Tibial artery (tissue), 4 donors: ENCODE measurements at places on chromosomes 2 and 18.

GRCh38 chr18:65852273-65852672, 101.5 kb downstream of the CDH7 start:
- no peak for DNase-seq

DNA sequence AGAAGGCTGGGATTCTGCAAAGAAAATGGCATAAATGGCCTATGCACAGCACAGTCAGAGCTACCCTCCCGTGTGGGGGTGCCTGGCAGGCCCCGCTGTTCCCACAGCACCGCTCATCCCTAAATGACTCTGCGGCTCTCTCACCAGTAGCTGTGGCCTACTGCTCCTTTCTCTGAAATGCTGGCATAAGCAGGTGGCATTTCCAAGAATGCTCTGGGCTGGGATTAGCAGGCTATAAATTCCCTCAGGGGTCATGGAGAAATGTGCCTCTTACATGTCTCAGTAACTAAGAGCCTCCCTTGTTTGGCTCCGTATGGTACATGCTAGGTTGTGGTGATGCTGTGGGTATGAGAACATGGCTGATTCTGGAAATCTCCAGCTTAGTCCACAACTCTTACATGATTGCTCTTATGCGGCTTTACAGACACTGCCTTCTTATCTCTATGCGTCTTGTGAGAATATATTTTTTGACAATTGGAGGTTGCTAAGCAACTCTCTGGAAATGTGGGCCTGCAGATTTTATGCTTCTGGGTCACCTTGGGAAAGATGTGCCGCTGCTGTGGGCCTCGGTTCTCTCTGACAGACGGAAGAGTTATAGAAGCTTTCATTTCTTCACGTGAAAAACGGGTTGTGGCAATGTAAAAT, 80.3 kb upstream of the GATA6 start:
- no peak for DNase-seq

- DNase-seq = no peak
Observed at GRCh38 chr2:45913539-45913938, 262.1 kb downstream of the PRKCE start.

- no peak for DNase-seq
Observed at GRCh38 chr2:241612156-241613016, 24.6 kb downstream of the THAP4 start.

DNA sequence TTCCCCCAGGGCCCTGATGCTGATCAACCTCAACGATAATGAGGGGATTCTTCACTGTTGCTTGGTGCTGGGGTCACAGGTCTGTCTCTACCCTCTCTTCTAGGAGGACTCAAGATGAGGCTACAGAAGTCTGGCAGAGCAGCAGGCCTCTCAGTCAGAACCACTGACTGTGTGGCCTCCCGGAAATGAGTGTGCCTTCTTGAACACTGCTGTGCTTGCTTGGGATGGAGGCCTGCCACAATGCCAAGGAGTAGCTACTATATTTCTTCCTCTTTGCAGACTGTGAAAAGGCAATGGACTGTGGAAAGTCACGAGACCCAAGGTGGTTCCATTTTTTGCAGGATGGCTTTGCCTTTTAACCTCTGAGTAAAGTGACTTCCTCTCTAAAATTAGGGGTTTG, 5.8 kb upstream of the HOXD1 start:
- DNase-seq = no peak

GRCh38 chr2:21332993-21333625, 209.3 kb downstream of the TDRD15 start:
- no peak for DNase-seq

DNA sequence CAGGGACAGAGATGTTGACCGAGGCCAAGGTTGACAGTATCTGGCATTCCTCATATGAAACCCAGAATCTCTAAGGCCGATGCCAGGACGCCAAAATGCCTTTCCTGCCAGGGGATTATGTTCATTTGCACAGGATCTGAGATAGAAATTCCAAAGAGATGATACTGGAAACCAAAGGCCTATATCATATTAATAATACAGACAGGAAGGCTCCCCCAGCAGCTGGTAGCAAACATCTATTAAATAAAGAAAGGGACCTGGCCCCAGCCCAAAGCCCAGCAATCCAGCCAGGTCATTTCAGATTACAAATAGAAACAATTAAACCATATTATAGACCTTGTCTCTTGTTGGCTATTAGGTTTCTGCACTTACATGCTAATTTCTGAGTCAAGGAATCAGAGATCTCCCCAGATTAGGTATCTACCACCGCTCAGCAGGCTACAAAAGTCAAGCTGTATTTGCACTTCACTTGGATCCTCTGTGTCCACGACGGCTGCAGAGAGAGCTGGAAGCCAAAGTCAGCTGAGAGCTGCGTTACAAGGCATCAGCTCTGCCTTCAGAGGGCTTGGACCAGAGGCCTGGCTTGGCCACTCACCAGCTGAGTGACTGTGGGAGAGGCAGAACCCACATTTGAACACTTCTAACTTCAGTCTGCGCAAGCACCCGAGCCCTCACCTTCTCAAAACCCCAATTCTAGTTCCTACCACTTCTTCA, 269.3 kb upstream of the SIX2 start:
- DNase-seq = no peak

DNA sequence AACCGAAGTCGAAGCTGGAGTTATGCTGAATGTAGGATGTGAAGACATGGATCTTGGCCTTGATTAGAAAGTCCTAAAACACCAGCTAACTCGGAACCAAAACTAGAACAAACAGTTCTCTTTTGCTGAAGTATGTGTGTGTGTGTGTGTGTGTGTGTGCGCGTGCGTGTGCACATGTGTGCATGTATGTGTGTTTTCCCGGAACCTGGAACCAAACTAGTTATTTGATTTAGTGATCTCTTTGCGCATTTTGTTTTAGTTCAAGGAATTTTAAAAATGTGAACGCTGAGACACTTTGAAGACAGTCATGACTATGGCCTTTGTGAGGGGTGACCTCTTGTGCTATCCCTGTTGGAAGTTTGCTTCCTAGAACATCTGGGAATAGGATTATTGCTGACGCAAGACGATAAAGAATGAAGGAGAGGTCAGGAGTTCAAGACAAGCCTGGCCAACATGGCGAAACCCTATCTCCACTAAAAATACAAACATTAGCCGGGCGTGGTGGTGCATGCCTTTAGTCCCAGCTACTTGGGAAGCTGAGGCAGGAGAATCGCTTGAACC, 23.8 kb downstream of the FHL2 start:
- no peak for DNase-seq

DNA sequence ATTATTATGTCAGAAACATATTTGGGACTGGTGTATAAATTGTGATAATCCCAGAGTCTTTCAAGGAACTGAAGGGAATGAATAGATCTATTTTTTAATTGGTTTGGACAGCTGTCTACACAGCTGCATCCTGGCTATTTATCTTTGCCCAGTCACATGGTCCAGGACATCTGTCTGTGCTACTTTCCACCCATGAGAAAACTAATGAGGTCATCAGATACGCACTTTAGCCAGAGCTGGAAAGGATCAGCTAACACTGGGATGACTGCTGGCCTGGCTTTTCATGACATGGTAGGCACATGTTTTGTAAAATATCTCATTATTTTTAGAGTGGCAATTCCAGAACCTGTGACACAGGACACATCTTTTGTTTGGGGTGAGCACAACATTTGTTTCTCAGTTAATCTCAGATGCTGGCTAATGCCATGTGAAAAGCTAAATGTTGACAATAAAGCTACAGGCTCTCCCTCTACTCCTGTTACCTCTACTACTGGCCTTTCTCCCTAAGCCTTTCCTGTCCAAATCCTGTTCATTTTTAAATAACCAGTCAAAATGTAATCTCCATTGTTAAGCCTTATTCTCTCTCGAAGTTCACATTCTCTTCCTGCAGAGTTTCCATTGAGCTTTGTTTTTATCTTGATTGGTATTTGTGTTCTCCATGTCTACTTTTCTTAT, 500.7 kb downstream of the RIT2 start:
- DNase-seq = no peak

DNA sequence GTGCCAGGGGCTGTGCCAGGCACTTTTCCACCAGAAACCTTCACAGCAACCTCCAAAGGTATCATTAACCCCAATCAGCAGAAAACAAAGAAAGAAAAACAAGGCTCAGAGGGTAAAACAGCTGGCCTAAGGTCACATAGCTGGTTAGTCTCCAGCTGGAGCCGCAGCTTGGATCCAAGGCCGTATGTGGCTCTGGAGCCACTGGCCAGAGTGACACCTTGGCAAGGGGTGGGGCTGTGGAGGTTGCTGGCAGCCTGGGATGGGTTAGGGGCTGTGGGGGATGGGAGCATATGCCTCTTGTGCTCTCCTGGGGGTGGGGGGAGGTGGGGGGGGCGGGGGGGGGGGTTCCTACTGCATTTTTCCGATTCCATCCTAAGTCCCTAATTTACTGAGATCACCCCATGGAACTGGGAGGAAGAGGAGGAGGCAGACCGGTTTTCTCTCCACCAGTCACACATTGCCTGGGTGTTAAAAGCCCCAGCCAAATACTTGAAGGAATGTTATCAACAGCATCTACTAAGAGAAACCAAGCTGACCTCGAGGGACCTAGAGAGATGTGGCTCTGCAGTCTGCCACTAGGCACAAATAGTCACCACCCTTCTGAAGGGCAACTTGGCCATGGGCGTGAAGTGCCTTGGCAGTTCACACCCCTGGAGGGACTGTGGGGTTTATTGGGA, 8.0 kb downstream of the HAAO start:
- DNase-seq = no peak

DNA sequence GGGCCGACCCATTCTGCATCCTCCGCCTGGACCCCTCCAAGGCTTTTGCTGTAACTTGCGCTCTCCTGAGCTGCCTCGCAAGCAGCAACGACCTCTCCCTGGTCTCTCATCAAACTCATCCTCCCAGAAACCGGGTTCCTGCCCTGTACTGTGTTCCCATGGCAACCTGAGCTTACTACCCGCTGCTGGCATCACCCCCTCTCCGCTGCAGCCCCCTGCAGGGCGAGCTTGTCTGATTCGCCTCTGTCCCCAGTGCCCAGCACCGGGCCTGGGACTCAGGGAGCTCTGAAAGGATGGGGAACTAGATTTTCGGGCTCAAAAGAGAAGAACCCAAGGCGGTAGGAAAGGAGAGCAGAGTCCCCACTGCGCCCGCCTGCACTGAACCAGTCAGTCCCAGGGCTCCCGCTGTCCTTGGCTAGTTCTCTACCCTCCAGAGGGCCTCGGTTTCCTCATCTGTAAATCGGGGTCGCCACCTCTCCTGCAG, 463 bp downstream of the HS1BP3 start:
- no peak for DNase-seq

DNA sequence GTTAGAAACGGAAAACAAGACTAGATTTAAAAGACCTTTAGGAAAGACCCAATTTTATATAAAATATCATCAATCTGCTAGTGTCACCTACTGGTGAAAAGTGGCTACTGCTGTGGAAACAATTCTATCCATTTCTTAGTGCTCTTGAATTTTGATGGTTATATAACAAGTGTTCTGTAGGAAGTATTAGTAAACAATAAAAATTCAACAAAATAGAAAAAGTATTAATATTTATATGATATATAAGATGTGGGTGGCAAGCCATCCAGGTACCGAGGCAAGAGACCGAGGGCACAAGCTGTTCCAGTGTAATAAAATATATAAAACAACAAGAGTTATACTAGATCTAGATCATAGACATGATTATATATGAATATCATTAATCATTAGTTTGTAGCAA, 6.2 kb upstream of the TMEM87B start:
- DNase-seq = no peak

GRCh38 chr18:12998332-12999060, 7.3 kb downstream of the CEP192 start:
- no peak for DNase-seq

- DNase-seq = no peak
Observed at GRCh38 chr2:201118961-201119854, 3.2 kb downstream of the CFLAR start.

DNA sequence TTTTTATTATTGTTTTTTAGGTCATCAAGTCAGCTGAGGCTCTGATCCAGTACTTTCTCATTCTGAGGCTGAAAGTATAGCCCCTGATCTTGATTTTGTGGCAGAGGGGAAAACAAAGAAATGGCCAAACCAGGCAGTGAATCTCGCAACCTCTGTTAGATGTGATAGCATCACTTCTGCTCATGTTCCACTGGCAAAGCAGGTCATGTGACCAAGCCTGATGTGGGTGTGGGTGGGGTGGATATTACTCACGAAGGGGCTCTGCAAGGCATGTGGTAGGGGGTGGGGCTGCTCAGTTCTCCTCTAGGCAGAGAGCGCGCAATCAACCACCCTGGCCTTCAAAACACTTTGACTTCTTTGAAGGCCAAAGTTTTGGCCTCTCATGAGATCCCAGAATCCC, 254.2 kb downstream of the MYCN start:
- DNase-seq = no peak

GRCh38 chr2:231241755-231242507, 43.5 kb downstream of the ARMC9 start:
- no peak for DNase-seq

DNA sequence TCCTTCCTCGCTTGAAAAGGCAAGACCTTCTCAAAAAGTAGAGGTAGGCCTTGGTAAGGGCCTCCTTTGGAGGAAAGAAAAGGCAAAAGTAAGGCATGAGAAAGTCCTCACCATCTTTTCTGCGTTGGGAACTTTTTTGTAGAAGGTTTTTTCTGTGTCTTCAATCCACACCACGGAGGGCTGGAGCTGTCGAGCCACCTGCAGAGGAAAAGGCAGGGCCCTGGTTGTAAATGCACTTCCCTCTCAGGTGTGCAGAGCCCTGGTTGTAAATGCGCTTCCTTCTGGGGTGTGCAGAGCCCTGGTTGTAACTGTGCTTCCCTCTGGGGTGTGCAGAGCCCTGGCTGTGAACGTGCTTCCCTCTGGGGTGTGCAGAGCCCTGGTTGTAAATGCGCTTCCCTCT, 80.2 kb upstream of the ASB18 start:
- no peak for DNase-seq

DNA sequence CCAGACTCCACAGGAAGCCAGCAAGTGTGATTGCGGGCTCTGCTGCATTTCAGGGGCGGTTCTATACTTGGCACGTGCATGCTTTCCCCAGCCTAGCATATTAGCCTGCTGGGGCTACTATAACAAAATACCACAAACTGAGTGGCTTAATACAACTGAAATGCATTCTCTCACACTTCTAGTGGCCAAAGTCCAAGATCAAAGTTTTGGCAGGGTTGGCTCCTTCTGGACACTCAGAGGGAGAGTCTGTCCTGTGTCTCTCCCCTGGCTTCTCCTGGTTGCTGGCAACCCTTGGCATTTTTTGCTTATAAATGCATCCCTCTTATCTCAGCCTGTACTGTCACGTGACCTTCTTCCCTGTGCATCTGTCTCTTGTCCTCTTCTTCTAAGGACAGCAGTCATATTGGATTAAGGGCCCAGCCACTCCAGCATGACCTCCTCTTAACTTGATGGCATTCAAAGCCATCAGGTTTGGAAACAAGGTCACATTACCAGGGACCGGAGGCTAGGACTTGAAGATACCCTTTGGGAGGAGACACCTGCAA, 138.7 kb downstream of the RNF152 start:
- no peak for DNase-seq

DNA sequence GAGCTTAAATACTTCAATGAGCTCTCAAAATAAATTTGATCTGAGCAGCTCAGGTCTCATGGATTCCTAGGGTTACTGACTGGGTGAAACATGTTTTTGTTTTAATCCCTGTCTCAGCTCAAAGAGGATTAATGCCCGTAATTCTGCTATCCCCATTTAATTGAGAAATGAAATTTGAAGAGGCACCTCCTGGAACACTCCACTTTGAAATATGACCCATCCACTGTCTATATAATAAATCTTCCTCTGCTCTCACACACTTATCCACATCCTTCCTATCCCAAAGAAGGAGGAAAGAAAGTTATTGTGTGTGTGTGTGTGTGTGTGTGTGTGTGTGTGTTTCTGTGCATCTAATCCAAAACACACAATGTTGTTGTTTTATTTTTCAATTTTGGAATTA, 2082.4 kb upstream of the PIK3C3 start:
- no peak for DNase-seq
